ENCODE measurements at places on chromosomes 1 and 21.
A peak's percentile ranks its signal among the peaks of the same experiment; 100 is the strongest.

DNA sequence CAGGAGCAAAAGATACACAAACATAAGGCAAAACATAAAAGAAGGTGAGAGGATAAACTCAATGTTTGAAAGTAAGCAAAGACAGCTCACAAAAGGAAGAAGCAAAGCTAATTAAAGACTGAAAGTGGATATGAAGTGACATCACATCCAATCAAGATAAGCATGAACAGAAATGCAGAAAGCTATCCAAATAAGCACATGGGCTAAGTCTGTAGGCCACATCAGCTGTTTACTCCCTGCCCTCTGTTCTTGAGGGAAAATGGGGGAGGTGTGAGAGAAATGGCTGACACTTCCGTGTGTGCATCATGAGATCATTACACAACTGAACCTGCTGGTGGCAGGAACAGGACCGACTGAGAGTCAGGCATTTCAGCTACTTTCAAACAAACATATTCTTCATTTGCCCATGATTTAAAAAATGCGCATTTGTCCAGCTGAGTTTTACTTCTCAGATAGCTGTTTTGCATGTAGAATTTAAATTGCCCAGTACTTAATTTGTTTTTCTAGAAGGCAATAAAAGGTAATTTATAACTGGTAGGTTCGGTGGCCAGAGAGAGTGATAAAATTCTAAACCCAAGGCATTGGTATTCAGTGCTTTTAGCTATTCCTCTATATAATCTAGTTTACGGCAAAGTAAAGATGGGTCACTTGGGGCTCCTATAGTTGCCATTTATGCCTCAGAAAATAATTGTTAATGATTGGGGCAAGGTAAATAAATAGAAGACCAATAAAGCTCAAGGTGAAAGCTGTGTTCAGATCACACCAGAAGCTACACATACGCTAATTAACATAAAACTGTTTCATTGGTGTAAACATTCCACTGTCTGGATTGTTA lies 27.2 kb upstream of the MAN1A2 start:
- DNase-seq = peak; percentile 30

- DNase-seq = no peak
These were observed 271.9 kb downstream of the HHAT start for GRCh38 chr1:210600421-210601159.

- no peak for DNase-seq
These were observed 55.2 kb downstream of the FGGY start for GRCh38 chr1:59352065-59352464.

- no peak for DNase-seq
These were observed 53.6 kb upstream of the ARTN start for GRCh38 chr1:43879996-43880395.

DNA sequence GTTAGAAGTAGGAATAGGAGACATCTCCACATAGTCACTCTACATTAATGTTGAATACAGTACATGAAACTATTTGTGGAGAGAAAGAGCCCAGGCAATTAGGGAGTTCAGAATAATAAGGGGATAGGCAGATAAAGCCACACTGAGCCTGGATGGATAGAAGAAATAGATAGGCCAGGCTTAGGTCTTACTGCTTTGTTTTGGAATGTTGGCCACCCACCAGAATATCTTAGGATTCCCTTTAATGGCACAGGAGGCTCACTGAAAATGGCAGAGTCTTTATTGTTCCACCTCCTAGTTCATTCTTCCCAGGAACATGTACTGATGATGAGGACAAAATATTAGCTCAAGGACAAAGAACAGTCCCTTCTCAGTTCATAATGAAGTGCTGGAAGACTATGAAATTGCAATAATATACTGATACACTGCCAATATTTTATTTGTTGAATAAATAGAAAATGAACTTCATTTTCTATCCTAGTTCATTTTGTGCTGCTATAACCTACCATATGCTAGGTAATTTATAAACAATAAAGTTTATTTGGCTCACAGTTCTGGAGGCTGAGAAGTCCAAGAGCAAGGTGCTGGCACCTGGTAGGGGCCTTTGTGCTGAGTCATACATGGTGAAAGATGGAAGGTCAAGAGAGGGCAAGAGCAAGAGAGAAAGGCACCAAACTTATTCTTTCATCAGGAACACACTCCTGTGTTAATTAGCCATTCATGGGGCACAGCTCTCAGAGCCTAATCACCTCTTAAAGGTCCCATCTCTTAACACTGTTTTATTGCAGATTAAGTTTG lies 87.3 kb downstream of the TBX15 start:
- DNase-seq = no peak

DNA sequence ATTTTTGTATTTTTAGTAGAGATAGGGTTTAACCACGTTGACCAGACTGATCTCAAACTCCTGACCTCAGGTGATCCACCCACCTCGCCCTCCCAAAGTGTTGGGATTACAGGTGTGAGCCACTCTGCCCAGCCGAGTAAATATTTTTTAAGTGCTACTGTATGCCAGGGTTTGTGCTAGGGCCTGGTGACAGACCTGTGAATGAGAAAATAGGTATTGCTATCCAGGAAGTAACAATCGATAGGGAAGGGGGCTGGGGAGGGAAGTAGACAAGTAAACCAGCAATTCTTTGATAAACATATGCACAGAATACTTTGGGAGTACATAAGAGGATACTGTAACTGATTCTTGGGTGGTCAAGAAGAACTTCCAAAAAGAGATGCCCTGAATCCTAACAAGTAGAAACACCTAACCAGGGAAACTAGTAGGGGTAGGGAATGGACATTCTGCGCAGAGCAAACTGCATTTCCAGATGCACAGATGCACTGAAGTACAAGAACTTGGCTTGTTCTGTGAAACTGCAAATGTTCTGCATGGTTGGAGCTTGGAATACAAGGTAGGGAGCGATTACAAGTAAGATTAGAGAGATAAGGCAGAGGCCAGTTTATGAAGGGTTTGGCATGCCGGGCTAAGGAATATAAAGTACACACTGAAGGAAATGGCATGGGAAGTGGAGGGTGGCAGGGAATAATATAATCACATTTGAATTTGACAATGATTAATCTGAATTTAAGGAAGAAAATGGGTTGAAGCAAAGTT lies 19.0 kb upstream of the DOCK7 start:
- DNase-seq = no peak

- no peak for DNase-seq
These were observed 23.8 kb downstream of the IER5 start for GRCh38 chr1:181112071-181112929.

DNA sequence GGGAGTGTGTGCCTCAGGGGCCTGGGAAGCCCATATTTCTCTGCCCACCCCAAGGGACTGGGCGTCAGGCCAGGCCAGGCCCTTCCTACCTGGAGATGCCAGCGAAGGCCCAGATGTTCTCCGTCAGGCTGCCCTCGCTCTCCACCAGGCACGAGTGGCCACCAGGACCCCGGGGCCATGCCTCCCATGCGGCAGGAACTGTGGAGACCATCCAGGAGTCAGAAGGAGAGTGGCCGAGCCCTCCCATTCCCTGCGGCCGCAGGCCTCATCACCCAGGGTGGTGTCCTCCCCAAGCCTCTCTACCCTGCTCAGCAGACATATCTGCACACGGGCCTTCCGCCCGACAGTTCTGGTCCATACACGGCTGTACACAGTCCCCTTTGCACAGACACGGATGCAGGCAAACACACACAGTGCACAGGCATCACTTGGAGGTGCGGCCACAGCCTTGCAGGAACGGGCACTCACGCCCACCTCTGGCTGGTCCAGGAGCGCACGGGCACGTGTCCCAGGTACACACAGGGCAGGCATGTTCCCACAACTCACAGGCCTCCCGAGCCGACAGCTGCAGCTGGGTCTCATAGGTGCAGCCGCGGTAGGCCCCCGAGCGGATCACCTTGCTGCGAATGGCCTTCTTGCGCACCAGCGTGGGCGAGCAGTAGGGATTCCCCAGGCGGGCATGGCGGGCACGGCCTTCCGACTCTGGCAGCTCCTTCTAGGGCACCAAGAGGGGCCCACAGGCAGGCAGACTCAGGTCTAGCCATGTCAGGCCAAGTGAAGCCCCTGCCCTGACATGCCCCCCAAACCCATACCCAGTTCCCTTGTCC lies 5.9 kb upstream of the KIF17 start:
- no peak for DNase-seq

- peak; percentile 53 for DNase-seq
These were observed 123.8 kb downstream of the PCBP3 start for GRCh38 chr21:45767071-45768006.

DNA sequence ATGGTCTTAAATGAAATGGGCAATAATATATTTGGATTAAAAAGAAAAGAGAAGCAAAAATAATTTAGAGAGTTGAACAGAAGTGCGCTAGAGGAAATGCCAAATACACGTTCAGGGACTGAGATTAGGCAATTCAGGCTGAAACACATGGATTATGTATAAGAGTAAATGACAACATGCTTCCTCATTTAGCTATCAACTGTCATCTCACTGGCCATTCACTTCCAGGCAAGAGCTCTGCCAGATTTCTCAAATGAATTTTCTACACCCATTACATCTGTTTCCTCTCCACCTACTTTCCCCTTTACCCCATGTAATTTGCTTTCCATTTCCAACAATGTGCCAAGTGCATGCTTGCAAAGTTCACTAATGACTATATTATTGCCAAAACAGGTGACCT lies 582.4 kb downstream of the LTN1 start:
- DNase-seq = no peak
